ENCODE measurements at places on chromosomes 3 and 15.

GRCh38 chr3:32597656-32598055, 27.0 kb upstream of the DYNC1LI1 start:
- DNase-seq, result no peak

DNA sequence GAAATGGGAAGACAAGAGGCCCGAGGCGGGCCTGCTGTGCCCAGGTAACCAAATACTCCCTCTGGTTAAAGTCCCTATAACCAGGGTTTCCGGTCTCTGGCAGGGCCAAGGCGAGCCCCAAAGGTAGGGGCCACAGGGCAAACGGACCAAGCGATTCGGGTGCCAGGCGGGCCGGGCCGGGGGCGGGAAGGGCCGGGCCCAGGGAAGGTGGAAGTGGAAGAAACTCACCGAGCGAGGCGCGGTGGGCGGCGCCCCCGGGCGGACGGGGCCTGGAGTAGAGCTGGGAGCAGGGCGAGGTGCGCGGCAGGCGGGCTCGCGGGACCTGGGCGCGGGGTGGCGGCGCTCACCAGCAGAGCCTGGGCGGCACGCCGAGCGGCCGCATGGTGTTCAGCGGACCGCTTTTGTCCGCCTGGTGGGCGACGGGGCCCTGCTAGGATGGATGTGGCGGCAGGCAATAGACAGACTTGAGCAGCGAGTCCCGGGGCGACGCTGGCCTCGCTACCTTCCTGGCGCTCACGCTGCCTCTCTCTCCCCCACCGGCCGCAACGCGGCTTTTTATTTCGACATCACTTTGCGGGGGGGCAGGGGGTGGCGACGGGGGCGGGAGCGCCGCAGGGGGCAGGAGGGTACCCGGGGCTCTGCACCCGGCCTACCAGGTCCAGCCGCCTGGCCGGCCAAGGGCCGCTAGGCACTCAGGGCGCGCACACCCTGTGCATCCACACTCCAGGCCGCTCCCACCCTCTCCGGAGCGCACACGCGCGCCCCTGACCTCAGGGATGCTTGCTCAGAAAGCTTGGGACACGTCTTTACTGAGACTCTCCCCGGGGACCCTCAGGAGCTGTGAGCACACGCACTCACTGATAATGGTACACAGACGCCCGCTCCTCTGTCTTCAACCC, at the start of gene GATA2:
TSS of gene GATA2 (minus strand) at position 531 of the 899 bp plus-strand sequence. CDS start 6,170 bp downstream, outside the sequence.
- no peak for DNase-seq

- no peak for DNase-seq
These were observed 42.3 kb downstream of the PSMD6 start for GRCh38 chr3:63980830-63981498.

DNA sequence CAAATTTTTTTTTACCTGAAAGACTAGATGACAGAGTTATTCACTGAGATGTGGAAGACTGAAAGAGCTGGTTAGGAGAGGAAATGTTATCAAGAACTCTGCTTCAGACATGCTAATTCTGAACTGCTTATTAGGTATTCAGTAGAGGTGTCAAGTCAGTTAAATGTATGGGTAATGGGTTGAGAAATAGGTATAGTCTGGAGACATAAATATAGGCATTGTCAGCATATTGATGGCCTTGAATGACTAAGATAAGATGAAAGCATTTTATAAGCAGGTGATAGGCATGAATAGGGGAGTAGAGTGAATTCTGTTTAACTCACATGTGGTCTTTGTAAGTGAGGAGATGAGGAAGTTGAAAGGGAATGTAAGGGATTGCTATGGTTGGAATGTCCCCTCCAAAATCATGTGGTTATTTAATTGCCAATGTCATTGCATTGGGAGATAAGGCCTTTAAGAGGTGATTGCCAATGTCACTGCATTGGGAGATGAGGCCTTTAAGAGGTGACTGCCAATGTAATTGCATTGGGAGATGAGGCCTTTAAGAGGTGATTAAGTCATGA, 904.2 kb downstream of the CADM2 start:
- no peak for DNase-seq

DNA sequence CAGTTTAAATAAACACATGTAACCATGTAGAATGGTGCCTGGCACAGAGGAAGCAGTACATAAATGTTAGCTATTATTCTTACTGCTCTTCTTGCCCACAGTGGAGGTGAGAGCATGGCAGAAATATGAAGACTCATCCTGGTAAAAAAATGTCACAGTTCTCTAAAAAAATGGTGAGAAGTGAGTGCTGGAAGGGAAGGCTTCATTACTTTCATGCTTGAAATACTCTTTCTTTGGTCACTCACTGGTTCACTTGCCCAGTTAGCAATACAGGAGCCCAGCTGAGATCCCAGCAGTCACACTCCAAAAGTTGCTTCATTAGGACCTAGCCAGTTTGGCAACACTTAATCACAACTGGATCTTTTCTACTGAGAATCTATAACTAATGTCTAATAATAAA, 1017.2 kb downstream of the TUSC7 start:
- DNase-seq, result no peak

GRCh38 chr3:193905541-193906396, 230.2 kb upstream of the HES1 start:
- no peak for DNase-seq

DNA sequence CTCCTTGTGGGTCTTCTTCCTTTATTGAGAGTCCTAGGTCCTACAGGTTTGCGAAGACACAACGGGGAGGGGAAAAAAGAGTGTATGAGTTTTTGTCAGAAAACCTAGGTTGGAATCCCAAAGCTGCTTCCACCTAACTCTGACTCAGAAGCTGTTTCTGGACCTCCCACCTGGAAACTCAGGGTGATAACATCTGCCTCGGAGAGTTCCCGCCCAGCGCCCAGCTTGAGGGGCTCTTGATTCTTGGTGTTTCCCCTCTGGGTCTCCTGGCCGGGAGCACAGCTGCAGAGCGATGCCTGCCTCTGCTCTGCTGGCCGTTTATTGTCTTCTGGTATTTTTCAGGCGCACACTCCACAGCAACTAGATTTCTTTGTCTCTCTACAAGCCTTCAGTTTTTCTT, 52.9 kb upstream of the MYZAP start:
- no peak for DNase-seq

GRCh38 chr15:56943403-56943802, 25.0 kb downstream of the TCF12 start:
- DNase-seq, result no peak

GRCh38 chr3:195319060-195319459, 48.1 kb upstream of the XXYLT1 start:
- DNase-seq, result no peak

DNA sequence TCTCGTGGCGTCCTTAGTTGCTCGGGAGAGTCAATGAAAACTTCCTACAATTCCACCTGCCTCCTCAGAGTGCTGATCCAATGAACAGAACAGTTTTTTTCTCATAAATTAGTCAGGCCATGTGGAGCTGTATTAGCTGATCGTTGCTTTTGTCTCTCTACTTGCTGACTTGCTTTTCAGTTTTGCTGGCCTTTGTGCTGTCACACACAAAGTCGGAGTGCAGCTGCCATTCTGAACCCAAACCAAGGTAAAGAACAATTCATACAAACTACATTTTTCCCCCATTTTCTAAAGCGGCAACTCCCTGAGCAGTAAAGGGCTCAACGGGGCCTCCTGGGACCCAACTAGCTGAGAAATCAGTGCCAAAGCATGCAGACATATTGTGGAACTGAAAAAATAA, 43.1 kb downstream of the MEIS2 start:
- no peak for DNase-seq

DNA sequence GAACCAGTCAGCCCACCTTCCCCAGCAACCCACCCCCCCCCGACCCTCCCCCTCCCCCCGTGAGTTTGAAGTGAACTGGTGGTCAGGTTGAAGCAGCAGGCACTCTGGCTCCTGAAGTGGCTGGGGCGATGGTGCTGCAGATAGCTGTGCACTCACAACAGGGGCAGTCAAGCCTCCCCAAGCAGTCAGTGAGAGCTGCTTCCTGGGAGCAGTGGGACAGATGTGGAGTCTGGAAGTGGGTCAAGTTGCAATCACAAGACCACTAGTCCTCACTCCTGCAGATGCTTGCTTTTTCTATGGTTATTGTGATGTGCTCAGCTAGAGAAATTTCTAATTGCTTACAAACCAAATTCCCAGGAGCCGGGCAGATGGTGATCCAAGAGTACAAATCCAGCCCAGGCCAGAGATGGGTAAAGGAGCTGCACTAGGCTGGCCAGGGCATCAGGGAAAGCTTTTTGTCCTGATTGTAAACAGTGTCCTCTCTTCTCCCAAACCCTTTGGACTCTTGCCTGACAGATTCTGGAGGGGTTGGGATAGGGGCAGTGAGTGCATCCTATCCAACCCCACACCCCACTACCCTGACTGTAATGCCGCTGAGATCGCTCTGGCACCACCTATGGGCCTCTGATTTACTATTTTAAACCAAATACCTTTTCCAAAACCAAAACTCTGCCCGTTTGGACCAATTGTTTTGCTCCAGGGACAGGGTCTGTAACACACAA, 9.8 kb upstream of the CLPX start:
- DNase-seq, result no peak

DNA sequence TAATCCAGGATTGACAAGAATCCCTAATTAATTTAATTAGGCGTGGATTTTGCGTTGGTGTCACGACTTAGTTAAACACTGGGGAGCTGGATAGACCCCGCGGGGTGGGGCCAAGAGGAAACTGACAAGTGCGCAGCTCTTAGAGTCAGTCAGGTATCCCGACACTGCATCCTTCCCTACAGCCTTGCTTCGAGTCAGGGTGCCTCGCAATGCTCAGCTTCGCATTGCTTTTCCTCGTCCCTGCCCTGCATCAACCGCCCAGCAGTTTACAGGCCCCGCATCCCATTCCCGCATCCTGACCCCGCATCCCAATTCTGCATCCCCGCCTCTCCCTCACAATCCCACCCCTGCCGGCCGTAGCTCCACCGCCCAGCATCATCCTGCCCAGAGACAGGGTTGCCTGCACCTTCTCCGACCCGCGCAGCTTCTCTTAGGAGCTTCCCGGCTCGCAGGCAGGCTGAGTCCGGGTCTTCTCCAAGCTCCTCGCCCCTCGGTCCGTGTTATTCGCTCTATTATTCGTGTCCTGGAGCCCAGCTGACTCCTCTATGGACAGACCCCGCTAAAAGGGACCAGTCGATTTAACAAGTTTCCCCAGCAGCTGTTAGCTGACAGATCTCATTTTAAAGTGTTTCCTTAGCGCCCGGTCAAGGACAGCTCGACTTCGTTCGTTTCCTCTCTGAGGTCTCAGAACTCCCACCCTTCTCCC, 699 bp upstream of the SHOX2 start:
- no peak for DNase-seq

GRCh38 chr15:91291673-91292072, 191.6 kb downstream of the SV2B start:
- no peak for DNase-seq

- no peak for DNase-seq
These were observed 954 bp downstream of the SV2B start for GRCh38 chr15:91100814-91101607.

GRCh38 chr3:87436781-87437543, 160.6 kb upstream of the POU1F1 start:
- no peak for DNase-seq

DNA sequence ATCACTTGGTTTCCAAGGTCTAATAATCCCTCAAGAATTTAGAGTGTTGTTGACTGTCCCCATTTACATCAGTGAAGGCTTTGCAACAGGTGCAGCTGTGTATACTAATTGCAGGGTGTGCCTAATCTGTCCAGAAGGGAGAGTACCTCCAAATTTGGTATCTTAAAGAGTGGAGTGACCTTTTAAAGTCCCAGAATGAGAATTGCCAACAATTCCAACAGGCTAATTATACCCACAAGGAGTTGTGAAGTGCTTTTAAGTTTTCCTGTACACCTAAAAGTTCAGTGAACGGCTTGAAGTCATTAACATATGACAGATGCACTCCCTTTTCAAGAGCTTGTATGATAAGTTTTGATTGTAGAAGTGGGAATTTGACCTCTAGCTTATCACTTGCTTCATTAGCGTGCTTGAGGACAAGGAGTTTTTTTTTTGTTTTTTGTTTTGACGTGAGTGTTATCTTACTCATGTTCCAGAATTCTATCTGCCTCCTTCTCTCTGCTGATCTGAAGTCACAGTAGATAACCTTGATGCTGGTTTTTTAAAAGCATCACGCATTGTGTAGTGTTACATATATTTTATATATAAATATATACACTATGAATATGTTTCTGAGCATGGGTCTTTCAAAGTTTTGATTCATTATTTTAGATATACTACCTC, 26.3 kb downstream of the CDIN1 start:
- DNase-seq, result no peak

DNA sequence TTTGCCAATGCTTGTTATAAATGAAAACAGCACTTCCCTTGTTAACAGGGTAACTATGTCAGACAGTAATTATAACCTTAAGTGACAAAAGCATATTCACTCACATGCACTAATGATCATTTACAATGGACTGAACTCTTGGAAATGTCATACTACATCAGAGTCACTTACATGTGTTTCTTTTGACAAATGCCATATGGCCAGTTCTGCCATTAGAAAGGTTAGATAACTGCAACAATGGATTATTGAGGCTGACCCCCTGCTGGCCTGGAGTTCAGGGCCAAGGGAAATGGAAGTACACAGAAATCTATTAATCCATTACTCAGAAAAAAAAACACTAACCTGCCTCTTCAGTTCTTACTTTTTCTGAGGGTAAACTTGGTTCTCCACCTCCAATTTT, 313.4 kb downstream of the CNTN3 start:
- no peak for DNase-seq

GRCh38 chr3:161274691-161275298, 53.7 kb downstream of the NMD3 start:
- no peak for DNase-seq

DNA sequence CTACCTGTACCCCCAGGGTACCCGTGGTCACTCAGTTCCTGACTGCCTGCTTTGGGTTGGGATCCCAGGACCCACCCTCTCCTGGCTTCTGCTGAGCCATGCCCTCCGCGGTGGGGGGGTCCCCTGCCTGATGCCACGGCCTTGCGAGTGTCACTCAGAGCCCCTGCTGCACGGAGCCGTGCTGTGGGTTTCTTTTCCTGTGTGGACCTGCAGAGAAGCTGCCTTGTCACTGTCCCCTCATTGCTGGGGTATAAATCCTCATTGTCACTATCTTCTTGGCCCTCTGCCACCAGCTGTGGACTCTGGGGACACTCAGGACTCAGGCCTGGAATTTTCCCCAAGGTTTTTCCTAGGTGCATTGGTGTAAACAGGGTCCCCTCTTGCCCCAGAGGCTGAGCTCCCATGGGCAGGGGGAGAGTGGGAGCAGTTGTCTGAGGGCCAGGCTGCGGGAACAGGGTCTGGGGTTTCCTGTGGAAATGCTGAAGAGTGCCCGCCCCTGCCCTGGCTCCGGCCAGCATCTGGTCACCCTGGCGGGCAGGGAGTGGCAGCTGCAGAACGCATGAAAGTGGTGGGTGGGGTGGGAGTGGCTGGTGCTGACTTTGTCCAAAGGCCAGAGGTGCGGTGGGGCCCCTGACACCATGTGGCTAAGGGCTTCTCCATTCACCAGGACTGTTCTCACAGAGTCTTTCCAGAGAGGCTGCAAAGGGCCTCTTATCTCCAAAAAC, 191.7 kb downstream of the GOLGA6L6 start:
- peak; percentile 33 for DNase-seq

GRCh38 chr3:128155616-128156360, 2.5 kb downstream of the EEFSEC start:
- DNase-seq, result no peak

GRCh38 chr15:81285461-81285860, 38.5 kb downstream of the STARD5 start:
- DNase-seq, result no peak

GRCh38 chr3:114624571-114625181, 330.8 kb downstream of the TIGIT start:
- DNase-seq, result peak; percentile 44

Measured in frontal cortex (tissue), 4 donors.